Nucleus accumbens (tissue), 56 donors: ENCODE measurements at places on chromosomes 7 and 10.

DNA sequence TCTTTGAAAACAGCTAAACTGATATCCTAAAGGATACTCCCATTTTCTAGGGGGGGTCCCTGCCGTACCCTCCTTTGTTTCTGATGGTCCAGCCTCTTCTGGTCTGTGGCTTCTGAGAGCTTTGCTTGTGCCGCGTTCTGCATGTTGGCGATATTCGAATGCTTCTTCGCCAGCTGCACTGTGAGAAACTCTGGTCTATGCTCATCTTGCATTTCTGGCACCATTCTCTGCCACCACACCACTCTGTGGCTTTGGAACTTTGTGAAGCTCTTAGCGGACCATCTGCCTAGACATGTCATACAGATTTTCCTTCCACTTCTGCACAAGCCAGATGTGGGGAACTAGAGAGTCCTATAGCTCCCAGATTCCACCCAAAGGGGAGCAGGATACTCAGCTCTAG is 197.2 kb downstream of the REEP3 start:
- no peak for DNase-seq

DNA sequence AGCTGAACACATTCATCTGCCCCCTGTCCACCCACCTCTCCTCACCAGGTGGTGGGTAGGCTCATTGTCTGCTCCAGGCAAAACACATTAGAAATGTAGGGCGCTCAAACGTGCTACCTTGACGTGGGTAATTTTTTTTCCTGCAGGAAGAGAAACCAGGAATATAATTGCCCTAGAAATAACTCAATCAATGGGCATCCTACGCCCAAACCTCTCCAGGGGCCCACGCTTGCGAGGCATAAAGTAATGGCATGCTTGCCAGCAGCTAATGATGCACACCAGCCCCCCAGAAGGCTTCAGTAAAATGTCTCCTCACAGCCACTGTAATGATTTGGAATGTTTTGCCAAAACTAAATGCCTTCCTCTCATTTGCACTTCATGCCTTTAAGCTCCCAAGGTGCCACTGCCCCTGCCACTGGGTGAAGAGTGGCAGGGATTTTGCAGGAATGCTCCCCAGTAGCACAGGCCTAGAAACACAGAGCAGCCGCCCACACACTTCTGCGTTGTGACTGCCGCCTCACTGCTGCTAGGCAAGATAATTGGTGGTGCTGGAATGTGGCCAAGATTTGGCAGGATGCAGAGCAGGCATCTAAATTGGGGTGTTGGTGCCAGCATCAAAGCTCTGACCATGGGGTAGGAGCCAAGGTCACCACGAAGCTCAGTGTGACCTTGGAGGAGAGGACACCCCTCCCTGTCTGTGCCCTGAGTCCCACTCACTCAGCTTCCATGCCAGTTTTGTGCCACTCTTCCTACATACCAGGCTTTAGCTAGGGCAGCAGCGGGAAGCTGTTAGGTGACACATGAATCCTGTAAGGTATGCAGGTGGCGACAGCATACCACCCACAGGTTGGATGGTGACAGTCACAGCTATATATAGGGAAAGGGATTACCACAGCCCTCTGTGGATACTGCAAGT is 48.7 kb upstream of the PPP1R3C start:
- DNase-seq: peak; percentile 54

DNA sequence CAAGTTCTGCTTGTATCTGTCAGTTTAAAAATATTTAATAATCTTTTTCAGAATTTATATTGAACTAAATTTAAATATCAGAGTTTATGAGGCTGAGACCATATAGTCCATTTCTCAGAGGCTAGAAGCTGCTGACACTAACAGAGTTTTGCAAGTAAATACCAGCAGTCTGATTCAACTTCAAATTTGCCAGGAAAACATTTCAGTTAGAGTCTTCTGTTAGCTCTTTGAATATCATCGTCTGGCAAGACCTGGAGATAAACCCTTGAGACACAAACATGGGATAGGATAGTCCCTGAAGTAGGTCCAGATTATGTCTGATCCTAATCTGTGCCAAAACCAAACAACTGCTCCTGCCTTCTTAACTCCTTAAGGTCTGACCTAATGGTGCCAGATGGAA is 472.8 kb upstream of the STEAP1 start:
- no peak for DNase-seq

GRCh38 chr10:117547016-117547715 is 4.6 kb downstream of the EMX2 start:
- DNase-seq: no peak

DNA sequence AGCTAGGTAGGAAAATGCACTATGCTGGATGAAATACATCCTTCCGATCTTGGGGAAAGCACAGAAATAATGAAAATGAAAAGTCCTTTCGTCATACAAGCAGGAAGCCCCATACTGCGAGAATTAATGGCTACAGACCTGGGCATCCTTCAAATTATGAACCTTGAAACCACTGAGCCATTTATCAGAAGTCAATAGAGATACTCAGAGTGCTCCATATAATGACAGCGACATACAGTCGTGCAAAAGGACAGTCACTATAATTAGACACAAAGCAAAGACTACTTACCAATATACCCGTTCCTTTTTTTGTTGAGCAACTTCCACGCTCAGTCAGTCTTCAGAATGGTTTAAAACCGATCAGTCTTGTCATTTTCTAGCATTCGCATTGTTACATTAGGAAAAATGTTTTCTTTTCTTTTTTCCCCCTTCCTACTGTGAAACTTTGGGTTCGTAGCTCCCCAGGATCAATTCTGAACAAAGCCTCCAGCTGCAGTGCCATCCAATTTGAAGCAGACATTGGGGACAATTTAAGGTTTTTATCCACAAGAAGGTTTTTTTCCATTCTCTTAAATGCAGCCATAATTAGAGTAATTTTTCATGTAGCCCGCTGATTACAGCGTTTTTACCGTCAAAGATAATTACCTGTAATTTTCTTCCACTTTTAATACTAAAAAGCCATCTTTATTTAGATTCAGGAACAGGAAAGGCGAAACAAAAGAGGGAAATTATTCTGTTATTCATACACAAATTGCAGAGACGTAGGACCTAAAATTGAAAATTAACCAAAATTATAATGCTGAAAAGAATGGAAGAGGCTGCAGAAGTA is 6.4 kb downstream of the DLX6 start:
- no peak for DNase-seq

DNA sequence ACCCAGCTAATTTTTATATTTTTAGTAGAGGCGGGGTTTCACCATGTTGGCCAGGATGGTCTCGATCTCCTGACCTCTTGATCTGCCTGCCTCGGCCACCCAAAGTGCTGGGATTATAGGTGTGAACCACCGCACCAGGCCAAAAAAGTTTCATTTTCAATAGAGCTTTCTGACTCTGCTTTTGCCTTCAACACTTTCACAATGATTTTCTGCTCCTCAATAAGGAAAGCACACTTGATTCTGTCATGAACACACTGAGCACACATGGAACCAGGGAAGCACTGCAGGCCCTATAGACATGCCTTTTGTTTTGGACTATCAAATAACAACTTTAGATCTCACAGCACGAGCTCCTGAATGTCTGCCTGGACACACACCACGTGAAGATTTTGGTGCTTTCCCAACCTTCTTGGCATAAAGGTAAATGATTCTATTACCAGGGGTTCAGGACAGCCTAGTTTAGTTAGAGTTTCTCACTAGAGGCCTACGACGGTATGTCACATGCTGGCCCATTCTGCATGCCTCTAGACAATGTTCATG is 8.0 kb downstream of the RRP12 start:
- DNase-seq: no peak

DNA sequence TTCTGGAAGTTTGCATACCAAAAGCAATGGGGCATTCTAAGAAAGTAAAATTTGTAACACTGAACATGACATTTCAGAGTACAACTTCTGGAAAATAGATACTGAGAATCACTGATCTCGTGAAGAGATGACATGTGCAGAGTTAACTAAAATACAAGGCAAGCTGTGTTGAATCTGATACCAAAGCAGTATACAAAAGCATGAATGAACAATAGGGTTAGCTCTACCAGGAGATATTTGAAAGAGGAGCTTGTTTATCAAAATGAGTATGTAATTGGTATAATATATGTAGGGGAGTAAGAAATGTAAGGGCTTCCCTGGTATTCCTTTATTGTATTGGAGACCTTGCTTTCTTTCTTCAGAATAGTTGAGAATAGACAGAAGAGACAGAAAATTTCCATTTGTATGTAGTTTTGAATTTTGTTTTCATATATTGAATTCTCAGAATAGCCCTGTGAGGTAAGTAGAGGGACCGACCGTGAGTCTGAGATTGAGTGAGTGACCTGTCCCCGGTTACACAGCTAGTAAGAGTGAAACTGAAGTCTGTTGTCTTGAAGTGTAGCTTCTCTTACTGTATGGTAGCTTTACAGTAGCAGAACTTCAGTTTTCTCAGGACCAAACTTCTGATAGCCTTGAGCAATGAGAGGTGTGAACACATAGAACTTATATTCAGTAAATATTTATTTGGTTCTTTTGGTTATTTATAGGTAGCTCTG is 5.0 kb downstream of the HBP1 start:
- DNase-seq: no peak

DNA sequence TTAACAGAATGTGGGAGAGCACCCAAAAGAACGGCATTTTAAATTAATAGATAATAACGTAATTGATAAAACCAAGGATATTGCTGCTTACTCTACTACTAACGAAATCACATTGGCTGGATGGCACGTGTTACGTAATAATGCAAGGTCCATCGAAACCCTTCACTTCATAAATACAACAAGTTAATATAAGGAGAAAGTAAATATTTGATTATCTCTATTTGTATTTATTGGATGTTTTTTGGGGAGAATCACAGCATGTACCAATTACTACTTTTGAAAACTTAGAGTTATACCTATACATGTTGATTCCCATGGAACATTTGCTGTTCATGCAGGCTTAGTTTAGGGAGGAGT is 1.6 kb downstream of the PRKG1 start:
- DNase-seq: no peak

- no peak for DNase-seq
Observed at GRCh38 chr7:148962440-148962822, 65.9 kb downstream of the PDIA4 start.

- DNase-seq: no peak
Observed at GRCh38 chr10:83886871-83887270, 252.4 kb upstream of the GHITM start.

DNA sequence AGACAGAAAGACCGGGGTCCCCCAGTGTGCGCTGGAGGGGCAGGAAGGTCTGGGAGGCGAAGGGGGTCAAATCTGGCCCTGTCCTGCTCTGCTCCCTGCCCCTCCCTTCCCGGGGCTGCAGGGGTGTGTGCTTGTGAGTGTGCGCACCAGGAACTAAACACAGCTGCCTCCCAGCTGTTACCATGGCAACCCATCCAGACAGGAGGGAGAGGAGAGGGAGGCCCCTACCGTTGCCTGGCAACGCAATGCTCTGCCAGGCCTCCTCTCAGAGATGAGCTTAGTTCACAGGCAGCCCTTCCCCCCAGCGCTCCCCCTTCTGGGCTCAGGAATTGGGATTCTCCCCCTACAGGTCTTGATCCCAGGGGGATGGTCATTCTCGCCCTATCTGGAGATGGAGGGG is 6.1 kb downstream of the NYAP1 start:
- DNase-seq: peak; percentile 88

DNA sequence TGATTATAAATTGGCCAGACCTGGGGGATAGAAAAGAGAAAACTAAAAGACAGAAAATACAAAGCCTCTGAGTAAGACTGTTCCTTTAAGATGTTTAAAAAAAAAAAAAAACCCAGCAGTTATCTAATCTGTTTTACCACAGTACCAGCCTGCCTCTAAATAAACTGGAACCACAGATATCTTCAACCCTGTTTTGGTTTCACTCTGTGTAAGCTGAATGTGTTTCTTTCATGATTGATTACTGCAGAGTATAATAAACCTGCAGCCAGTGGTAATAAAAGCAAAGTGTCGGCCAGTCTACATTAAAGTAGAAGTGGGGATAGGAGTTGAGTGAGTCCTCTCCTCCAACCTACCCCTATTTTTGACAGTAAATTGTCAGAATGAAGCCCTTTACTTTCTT is 40.6 kb downstream of the MGAM2 start:
- DNase-seq: no peak

DNA sequence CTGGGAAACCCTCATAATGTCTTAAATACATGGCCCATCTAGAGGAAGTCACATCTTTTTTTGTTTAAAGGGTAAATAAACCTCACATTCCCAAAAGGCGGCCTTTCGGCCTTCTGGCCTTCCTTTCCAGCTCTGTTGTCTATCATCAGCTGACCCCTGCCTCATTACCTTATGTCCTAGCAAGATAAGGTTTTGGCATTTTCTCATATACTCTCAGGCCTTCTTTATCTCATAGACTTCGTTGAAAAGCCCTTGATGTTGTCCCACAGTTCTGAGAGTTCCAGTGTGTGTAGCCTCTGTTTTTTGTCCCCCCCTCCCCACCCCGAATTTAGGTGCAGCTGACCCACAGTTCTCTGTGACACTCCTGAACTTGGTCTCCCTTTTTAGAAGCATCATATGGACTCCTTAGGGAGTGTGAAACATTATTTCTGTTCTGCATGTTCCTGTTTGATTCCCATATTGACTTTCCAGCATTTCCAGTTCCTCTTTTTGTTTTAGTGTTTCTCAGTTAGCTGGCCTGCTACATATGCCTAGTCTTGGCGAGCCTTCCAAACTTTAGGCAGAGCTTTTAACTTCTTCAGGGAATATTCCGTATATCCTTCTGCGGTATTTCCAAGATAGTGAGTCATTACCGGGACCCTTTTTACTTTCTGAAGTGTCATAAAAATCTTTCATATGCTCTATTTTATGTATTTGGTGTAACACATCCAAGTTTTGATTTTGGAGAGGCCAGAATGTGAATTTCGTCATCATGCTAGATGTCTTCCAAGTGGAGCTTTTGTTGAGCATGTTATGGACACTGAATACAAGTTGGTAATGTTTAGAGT is 138.5 kb downstream of the LRRC4 start:
- no peak for DNase-seq

- no peak for DNase-seq
Observed at GRCh38 chr7:100640517-100641440, 573 bp downstream of the TFR2 start.

DNA sequence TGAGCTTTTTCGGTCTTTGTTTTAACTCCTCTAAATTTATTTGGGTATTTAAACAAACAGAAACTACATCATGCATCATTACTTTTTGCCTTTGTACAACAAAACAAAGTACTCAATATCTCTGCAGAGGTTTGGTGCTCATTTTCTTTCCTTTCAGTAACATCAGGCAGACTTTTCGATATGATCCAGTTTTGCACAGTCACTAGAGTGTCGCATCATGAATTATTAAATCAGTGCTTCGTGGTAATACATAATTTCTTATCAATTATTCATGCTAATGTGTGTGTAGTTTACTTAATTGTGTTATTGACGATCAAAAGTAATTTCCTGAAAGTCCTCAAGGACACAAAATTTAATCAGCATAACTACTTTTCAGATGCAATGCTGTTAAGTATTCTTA is 31.8 kb downstream of the DRGX start:
- DNase-seq: no peak

DNA sequence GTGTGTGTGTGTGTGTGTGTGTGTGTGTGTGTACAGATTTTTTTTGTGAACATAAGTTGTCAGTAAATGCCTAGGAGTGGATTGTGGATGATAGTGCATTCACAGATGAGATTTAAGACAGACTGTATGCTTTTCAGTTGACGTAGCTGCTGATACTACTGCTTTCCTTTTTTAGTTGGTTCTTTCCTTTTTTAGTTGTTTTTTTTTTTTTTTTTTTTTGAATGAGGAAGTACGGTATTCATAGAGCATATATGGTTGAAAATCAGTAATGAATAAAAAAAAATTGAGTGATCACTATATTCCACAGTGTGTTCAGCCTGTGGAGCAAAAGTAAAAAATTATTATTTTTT is 80.5 kb downstream of the RBM33 start:
- DNase-seq: no peak

GRCh38 chr7:98284335-98285036 is 3.0 kb downstream of the BRI3 start:
- no peak for DNase-seq

GRCh38 chr10:104563548-104563947 is 77.5 kb upstream of the SORCS3 start:
- no peak for DNase-seq
